CD14-positive monocyte (primary cell): ENCODE measurements at places on chromosomes 6 and 20.

DNA sequence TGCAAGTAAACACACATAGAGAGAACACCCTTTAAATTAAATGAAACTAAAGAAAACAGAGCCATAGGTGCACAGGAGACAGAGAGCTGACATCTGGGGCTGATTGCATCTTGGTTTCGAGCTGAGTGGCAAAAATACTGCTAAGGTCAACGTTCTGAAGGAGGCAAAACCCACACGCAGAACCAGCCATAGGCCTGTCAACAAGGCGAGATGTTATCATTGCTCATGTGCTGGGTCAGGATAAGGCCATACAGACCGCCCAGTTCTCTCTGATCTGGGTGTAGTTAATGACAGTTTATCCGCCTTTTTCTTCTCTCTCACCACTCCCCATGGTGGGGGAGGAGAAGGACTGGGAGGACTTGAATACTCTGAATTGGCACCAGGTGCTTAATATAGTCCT lies 4.5 kb upstream of the FAM110A start:
- DNase-seq, result no peak

GRCh38 chr6:135014353-135014832 lies 40.2 kb downstream of the HBS1L start:
- DNase-seq, result no peak

GRCh38 chr20:17571153-17571527 lies 1.3 kb downstream of the DSTN start:
- DNase-seq, result no peak

GRCh38 chr20:39943336-39943735 lies 745.7 kb downstream of the MAFB start:
- no peak for DNase-seq
